ENCODE measurements at places on chromosomes 11 and 22.

GRCh38 chr22:34761111-34761510 lies 304.8 kb upstream of the ISX start:
- no peak for DNase-seq

DNA sequence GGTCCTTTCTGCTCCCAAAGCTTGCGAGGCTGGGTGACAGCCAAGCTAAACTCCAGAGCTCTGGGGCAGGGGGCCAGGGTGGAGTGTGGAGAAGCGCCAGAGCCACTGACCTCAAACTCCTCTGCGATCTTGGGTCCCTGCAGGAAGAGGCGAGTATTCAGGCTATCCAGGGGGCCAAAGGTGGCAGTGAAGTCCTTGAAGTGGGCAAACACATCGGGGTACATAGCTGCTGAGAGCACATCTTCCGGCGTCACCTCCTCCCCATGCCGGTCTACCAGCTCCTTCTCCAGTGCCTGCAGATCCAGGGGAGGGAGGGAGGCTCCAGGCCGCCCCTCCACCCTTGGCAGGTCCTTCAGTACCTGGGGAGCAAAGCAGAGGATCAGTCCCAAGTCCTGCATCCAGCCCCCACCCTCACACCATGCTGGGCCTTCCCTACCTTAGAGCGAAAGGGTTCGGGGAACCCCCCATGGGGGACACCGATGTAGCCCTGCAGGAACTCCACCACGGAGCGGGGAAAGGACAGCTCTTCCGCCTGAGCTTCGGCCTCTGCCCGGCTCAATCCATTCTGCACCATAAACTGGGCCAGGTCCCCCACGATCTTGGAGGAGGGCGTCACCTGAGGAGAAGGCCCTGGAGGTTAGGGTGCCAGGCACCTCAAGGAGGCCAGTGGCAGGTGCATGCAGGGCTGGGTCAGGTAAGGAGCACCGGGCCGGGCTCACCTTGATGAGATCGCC lies 6.4 kb downstream of the RCE1 start:
- DNase-seq: no peak

GRCh38 chr22:40626851-40627250 lies 9.7 kb downstream of the MRTFA start:
- DNase-seq: no peak

- DNase-seq: no peak
These were observed 20.2 kb downstream of the C11orf96 start for GRCh38 chr11:43962383-43963278.

DNA sequence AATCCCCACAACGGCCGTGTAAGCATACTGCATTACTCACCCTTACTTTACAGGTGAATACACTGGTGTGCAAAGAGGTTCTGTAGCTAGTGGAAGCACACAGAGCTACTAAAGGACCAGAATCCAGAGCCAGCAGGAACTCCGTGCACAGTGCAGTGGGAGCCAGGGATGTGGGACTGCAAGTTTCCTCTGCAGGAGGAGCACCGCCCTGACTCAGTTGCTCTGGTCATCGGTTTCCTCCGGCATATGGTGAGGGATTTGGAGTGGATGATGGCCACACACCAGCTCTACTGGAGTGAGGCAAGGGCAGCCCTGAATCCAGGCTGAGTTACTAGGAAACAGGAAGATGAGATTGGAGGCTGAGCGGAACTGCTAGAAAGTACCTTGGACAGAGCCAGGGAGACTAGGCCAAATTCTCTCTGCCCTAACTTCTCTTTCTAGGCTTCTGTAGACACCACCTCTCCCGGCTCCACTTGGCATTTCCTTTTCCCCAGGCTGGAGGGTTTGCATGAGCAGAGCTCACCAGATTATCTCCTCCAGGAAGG lies 18.2 kb upstream of the C22orf42 start:
- no peak for DNase-seq

DNA sequence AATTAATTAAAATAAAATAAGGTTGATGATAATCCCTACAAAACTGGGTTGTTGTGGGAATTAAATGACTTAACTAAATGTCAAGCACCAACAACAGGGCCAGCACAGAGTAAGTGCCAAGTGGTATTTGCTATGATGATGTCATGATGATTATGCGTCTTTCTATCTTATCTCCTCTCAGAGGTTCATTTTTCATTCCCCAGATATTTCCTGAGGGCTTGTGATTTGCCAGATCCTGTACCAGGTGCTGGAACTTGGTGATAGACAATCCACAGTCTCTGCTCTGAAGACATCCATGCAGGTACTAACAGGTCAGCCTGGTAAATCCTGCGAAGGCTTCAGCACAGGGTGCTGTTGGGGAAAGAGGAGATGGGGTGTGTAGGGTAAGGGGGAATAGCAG lies 8.1 kb upstream of the MYH9 start:
- no peak for DNase-seq

GRCh38 chr11:128804481-128804880 lies 62.6 kb downstream of the KCNJ1 start:
- no peak for DNase-seq

DNA sequence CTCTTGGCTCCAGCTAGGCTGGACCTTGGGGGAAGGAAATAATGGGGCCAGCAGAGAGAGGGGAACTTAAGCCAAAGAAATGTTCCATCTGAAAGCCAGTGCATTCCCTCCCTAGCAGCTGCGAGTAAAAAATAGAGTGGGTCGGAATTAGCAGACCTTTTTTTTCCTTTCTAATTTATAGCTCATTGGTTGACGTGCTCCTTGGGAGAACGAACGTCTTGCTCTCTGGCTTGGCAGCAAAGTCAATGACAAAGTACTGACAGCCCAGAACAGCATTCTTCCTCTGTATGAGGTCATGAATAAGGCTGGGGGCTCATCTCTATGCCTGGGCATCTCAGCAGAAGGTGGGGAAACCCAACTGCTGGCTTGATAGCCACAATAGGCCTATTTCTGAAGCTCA lies 65.0 kb downstream of the SEZ6L start:
- no peak for DNase-seq

- DNase-seq: no peak
These were observed 41.9 kb downstream of the BCR start for GRCh38 chr22:23222033-23222792.

DNA sequence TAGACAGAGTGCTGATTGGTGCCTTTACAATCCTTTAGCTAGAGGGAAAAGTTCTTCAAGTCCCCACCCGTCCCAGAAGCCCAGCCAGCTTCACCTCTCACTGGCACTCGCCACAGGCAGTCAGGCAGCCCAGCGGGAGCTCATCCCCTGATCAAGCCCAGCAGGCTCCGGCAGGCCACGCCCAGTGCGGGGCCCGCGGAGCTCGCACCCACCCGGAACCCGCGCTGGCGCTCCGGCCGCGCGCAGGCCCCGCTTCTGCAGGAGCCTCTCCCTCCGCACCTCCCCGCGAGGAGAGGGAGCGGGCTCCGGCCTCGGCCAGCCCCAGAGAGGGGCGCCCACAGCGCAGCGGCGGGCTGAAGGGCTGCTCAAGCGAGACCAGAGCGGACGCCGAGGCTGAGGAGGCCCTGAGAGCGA lies 202.4 kb upstream of the PDGFD start:
- DNase-seq: no peak

GRCh38 chr11:79168530-79169110 lies 272.2 kb downstream of the TENM4 start:
- no peak for DNase-seq

DNA sequence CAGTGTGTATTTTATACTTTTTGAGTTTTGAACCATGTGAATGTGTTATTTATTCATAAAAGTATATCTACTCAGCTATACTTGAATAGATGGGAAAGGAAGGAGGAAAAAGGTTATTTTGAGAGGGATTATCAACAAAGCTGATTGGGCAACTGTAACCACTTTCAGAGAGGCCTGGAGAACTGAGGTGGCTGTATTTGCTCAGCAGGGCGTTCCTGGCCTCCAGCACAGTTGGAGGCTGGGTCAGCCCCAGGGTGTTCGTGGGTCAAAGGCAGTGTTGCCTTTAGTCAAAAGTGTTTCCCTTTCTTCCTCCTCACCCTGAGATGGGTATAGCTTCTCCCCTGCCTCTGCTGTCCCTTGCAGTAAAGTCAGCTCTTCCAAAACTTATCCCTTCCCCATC lies 26.7 kb downstream of the ASCC2 start:
- DNase-seq: no peak

DNA sequence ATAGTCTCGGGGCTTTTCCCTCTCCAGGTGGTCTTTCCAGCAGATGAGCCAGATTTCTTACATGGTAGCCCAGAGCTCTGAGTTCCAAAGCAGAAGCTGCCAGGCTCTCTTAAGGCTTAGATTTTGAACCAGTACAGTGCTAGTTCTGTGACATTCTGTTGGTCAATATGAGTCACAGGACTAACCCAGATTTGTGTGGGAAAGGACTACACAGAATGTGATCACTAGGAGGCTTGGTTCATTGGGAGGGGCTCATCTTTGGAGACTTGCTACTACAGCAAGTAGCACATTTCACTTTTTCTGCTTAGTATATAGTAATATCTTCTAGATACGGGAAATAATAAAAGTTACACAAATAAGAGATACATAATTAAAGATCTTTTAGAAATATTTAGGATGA lies 24.1 kb downstream of the RNF214 start:
- no peak for DNase-seq

GRCh38 chr22:39661842-39662685 lies 91.5 kb downstream of the CACNA1I start:
- no peak for DNase-seq

DNA sequence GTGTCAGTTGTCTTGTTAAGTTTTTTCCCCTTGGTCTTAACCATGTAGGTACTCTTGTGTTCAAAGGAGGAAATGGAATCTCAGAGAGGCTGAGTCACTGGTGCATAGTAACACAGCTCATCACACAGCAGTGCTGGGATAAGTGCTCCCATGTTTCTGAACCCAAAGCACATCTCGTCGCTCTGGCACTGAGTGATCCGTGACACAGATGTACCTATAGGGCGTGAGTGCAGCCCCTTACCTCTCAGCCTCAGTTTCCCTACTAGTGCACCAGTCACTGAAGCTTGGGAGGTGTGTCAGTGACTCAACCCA lies 234.0 kb downstream of the ST3GAL4 start:
- no peak for DNase-seq

- no peak for DNase-seq
These were observed 83.3 kb downstream of the ZC3H12C start for GRCh38 chr11:110176366-110177085.

DNA sequence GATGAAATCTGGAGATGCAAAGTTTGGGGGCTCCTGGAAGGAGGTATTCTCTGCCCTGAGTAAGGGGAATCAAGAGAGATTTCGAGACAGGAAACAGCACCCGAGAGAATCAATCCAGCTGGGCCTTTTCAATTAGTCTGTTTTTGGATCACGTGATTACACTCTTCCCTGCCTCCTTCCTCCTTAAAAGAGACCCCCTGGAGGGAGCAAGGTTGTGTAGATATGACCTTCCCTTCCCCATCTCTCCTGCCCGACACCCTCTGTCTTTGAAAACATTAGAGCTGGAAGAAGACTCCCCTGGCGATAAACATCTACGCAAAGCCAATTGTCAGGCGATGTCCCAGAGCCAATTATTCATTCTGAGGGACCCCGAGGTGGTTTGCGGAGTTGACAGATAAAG lies 407.9 kb downstream of the MIAT start:
- no peak for DNase-seq

GRCh38 chr11:75271730-75272129 lies 31.2 kb downstream of the TPBGL start:
- DNase-seq: no peak

- DNase-seq: no peak
These were observed 347 bp downstream of the MN1 start for GRCh38 chr22:27801202-27801615.

DNA sequence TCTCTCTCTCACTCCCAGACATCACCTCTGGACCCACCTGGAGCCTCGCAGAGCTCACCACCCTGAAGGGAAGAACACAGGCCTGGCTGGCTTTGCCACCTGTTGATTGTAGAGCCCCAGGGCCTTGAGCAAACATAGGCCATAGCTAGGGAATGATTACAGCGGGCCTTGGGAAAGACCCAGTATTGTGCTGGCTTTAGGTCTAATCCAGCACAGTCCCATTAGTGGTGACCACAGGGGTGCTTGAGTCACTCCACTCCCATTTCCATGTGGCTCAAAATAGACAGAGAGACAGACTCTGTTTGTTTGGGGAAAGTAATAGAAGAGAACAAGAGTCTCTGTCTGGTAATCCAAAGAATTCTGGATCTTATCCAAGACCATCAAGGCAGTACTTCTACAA lies 42.7 kb upstream of the FAM181B start:
- no peak for DNase-seq

DNA sequence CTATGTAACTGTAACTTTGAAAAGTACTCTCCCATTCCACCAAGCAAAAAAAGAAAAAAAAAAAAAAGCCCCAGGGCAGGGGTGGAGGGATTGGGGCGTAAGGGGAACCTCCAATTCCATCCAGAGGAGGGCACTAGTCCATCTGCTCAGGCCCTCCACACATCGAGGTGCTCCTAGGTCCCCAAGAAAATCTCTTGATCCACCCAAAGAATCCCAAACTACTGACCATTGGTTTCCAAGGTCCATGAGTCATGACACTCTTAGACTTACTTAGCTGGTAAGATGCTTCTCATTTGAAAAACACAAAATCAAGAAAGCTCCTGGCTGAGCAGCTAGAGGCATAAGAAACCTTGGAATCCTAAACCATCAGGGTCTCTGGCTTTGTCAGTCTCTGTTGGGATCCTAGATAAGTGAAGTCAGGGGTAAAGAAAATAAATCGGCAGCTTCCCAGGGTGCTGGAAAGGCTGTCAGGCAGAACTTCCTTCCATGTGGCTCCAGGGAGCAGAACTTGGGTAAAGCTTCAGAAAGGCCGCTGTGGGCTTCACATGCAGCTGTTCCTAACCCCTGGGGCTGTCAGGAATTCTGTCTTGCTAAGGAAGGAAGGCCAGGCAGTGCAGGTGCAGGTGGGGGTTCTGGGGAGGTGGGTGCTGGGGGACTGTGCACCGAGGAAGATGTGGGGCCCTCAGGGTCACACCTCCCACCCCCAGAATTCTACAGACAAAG lies 49.4 kb upstream of the ADA2 start:
- no peak for DNase-seq

DNA sequence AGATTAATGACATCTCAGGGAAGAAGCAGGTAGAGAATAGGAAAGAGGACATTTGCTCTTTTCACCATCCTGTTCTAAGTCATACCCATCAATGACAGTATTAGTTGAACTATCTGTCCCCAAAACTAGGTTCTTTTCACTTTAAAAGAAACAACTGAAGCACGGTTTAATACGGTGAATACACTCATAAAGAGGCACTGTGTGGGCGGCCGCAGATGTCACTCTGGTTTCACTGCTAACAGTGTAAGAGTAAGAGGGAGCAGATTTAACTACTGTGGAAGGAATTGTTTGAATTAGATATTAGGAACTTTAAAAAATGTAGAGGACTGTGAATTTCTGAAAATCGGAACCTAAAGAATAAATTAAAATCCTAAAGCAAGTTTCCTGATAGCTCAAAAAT lies 49.5 kb downstream of the VSIG10L2 start:
- DNase-seq: peak; percentile 45

- no peak for DNase-seq
These were observed 10.2 kb upstream of the PIK3IP1 start for GRCh38 chr22:31302537-31302936.

DNA sequence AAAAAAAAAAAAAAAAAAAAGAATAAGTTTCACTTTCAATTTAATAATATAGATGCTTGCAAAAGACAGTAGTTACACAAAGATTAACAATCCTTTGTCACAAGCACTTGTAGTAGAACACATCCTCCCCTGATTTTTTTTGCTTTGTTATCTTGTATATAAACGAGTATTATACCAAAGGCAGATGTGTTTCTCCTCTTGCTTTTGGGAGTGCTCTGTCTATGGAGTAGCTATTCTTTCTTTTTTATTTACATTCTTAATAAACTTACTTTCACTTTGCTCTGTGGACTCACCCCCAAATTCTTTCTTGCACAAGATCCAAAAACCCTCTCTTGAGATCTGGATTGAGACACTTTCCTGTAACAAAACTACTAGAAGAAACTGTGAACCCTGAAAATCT lies 3.4 kb upstream of the MRPL16 start:
- DNase-seq: no peak

Data from GM10248 (cell line).